ENCODE measurements at places on chromosomes 3 and 15.

- DNase-seq: no peak
These were observed 245.0 kb upstream of the RASGRP1 start for GRCh38 chr15:38809621-38810020.

DNA sequence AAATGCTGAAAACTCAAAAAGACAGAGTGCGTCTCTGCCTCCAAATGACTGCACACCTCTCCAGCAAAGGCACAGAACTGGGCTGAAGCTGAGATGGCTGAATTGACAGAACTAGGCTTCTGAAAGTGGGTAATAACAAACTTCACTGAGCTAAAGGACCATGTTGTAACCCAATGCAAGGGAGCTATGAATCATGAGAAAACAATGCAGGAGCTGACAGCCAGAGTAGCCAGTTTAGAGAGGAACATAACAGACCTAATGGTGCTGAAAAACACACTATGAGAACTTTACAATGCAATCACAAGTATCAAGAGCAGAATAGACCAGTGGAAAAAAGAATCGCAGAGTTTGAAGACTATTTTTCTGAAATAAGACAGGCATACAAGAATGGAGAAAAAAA, 10.1 kb upstream of the AVEN start:
- no peak for DNase-seq

- no peak for DNase-seq
These were observed 172.2 kb upstream of the ICE2 start for GRCh38 chr15:60651101-60651500.

- no peak for DNase-seq
These were observed 4.8 kb downstream of the HES1 start for GRCh38 chr3:194140520-194141414.

DNA sequence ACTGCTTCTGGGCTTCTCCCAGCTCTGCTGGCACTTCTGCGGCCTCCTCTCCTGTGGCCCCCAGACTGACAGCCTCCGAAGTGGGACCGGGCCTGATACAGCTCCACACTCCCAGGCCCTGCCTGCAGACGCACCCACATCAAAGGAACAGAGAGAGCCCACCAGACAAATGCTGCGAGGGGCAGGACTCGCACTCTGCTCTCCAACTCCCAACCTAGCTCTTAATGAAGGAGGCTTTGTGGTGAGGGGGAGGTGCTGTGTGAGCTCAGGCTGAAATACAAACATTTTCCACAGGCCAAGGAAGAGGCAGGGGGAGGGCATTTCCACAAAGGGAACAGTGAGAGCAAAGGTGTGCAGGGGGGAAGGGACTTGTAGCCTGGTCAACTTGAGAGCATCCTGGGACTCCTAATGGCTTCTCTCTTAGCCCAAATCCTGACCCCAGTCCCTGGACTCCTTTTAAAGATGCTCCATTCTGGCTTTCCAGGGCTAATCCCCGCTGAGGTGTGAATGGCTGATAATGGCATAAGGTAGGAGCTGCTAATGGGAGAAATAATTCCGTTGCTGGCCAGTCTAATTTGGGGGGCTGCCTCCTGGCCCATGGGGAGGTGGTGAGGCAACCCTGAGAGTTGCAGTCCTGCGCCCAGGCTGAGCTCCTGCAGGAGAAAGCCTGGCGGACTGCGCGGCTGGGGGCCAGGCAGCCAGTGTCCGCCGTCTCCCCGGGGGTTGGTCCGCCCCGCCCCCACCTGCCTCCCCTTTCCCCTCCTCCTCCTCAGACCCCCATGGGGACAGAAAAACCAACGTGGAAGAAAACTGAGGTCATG, 9.6 kb downstream of the LINGO1 start:
- no peak for DNase-seq

DNA sequence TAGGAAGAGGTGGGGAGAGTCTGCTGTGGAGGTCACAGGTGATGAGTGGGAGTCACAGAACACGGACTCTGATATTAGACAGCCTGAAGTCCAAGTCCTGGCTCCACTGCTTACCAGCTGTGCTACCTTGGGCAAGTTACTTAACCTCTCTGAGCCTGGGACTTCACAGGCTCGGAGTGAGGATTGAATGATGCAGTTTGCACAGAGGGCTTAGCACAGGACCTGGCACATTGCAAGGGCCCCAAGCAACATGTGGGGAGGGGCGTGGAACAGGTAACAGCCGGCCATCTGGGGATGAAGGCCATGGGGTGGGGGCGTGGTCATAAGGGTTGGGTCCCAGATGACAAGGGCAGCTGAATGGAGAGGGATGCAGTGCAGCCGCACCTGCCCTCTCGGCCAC, 4.3 kb upstream of the ITIH3 start:
- no peak for DNase-seq

DNA sequence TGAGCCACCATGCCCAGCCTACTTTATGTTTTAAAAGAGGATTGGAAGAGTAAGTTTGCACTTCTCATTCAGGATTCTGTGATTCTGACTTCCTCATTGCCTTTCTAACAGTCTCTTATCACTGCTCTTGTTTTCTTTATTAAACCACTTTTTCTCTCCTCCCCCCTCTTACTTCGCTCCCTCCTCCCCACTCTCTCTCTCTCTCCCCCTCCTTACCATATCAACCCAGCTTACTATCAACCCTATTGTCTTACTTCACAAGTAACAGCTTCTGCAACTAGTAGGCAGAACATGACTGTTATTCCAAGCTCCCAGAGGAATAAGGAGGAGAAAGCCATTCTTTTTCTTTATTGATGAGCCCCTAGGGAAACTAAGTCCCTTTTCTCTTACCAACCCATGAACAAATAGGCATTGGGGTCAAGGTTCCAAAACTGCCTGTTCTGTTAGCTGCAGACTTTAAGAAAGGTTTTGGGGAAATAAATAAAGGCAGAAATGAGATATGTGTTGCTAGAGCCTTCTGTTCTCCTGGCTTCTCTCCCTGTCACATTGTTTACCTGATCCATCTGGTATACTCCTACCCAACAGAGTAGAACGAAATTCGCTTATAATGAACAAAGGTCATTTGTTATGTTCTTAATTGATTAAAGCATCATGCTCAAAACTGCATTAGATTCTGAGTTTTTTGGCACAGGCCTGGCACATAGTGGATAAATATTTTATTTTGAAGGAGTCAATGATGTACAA, 56.4 kb upstream of the RASGRP1 start:
- DNase-seq: no peak

All from activated CD4-positive, alpha-beta T cell treated with anti-CD3 and anti-CD28 coated beads, Interleukin-2, amount 50 U/mL, for 24 hours (primary cell).